GM04504 (cell line): ENCODE measurements at places on chromosomes 11 and 22.

DNA sequence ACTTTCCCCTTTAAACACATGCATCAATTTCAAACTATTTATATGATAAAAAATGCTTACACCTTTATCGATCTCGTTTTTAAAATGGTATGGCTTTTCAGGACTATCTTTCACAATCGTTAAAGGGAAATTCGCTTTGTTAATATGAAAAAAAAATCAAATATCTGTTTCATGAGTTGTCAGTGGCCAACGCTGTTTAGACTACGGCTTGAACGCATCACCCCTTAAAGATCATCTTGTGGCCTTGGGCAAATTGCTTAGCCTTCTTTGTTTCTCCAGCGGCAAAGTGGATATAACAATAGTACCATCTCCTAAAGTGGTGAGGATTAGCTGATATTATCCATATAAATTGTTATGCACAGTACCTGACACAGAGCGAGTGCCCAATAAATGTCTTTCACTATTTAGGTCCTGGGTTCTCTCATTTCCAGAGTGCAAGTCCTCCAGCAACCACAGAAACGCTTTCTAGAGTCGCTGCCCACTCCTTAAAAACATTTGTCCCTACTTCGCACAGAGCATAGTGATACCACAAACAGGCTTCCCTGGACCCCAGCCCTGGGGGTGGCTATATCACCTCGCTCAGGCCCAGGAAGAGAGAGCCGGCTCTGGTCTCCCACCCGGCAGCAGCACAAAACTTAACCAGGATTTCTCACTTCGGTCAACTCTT lies 904 bp downstream of the SLC35F2 start:
- no peak for DNase-seq

DNA sequence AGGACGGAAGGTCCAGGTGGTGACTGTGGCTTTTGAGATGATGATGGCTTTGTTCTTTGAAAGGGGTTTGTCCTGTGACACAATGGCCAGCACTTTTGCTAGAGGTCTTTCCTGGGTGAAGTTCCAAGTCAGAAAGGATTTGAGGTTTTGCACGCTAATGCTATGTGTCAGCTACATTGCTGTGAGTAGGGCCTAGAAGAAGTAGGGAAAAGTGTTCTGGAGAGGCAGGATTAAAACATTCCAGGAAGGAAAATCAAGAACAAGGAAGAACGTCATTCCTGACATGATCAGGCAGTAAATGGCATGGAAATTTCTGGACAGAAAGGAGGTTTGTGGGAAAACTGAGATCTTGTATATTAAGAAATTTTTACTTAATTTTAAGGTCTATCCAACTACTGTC lies 290.7 kb downstream of the NTM start:
- no peak for DNase-seq

GRCh38 chr11:9689721-9690120 lies 25.8 kb downstream of the SWAP70 start:
- DNase-seq: no peak

DNA sequence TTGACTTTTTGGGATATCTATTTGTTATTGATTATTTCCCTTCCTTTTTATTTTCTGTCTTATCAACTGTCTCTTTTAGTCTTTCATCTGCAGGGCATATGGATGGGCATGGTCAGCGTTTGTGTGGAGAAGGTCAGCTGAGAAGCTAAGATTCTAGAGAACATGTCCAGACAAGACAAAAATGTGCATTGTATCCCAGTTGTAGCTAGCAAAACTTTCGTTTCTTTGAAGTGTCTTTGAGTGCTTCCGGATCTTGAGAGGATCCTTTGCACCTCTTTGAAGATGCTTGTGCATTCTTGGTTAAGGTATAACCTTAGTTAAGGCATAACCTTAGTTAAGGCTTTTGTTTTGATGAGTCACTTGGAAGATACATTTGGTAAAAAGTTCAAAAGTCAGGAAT lies 329.9 kb upstream of the LRRC4C start:
- no peak for DNase-seq

DNA sequence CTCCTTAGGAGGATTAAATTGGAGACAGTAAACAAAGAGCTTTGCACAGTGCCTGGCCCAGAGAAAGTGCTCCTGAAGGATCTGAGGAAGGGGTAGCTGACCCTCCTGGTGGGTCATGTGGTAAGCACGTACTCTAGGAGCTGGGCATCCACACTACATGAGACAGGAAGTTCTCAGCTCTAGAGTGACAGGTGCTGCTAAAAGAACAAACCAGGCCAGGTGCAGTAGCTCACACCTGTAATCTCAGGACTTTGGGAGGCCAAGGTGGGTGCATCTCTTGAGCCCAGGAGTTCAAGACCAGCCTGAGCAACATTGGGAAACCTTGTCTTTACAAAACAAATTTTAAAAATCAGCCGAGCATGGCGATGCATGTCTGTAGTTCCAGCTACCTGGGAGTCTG lies 13.1 kb downstream of the SLC43A1 start:
- DNase-seq: no peak

GRCh38 chr11:2804189-2804588 lies 81.4 kb downstream of the CDKN1C start:
- DNase-seq: no peak

DNA sequence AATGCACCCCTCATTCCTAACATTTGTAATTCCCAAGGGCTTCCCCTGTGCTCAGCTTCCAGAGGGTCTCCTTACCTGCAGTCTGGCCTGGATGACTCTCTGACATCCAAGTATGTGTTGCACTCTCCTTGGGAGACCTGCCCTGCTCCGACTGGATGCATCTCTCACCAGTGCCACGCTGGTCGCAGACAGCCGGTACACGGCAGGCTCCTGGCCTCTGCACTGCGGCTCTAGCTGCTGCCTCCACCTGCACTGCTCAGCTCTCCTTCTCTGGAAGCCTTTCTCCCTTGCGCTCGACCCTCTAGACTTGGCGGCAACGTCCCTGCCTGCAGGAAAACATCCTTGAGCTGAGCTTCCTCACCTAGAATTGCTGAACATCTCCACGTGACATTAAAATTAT lies 685.9 kb downstream of the BRD1 start:
- DNase-seq: no peak

GRCh38 chr11:96097844-96098421 lies 174.0 kb upstream of the MTMR2 start:
- DNase-seq: no peak

GRCh38 chr11:110134110-110134509 lies 40.9 kb downstream of the ZC3H12C start:
- DNase-seq: no peak

DNA sequence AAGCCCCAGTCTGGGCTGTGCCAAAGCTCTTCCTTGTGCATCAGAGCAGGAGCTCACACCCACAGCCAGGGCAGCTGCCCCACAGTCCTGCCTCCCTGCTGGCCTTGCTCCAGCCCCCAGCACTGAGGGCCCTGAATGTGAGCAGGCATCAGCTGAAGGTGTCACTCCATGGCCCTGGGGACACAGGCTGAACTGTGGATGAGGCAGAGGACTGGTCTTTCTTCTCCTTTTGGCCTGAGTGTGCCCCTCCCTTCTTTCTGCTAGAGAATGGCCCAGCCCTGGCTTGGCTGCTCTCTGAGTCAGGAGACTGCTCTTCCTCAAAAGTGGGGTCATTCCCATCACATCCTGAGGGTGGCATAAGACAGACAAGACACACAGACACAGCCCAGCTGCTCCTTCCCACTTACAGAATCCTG lies 16.2 kb downstream of the OTOG start:
- no peak for DNase-seq

GRCh38 chr22:39634530-39635405 lies 64.2 kb downstream of the CACNA1I start:
- peak; percentile 55 for DNase-seq

DNA sequence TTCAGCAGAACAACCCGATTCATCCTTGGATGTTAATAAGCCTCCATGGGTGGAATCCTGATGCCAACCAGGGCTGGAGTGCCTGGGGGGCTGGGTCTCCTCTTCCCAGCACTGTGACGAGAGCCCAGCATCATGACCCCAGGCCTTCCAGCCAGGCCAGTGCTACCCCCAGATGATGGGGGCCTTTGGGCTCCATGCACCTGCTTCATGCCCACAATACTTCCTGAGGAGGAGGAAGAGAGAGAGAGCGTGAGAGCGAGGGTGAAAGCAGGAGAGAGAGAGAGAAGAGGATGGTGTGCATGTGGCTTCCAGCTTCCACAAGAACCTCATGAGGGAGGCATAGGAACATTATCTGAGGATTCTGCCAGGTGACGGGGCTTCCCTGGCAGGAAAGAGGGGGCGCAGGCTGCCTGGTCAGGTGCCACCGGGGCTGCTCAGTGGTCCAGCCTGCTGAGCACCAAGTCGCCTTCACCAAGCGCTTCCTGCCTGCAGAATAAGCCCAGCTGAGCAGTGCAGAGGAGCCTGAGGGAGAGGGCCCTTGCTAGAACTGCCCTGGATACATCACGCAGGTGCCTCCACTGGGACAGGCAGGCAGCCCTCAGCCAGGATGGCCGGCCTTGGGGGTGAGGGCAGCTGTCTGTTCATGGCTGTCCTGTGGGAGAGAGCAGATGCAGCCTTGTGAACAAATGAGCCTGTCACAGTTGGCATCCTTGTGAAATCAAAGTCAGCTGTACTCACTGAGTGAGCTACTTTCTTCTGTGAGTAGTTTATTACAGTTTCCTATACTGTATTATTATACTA lies 243.3 kb upstream of the B3GAT1 start:
- DNase-seq: no peak

GRCh38 chr11:12243486-12243885 lies 133.1 kb downstream of the MICAL2 start:
- DNase-seq: no peak

- DNase-seq: no peak
These were observed at the start of gene TTLL8 for GRCh38 chr22:50058061-50058905. Gene TTLL8 (minus strand): TSS chr22:50058298.

DNA sequence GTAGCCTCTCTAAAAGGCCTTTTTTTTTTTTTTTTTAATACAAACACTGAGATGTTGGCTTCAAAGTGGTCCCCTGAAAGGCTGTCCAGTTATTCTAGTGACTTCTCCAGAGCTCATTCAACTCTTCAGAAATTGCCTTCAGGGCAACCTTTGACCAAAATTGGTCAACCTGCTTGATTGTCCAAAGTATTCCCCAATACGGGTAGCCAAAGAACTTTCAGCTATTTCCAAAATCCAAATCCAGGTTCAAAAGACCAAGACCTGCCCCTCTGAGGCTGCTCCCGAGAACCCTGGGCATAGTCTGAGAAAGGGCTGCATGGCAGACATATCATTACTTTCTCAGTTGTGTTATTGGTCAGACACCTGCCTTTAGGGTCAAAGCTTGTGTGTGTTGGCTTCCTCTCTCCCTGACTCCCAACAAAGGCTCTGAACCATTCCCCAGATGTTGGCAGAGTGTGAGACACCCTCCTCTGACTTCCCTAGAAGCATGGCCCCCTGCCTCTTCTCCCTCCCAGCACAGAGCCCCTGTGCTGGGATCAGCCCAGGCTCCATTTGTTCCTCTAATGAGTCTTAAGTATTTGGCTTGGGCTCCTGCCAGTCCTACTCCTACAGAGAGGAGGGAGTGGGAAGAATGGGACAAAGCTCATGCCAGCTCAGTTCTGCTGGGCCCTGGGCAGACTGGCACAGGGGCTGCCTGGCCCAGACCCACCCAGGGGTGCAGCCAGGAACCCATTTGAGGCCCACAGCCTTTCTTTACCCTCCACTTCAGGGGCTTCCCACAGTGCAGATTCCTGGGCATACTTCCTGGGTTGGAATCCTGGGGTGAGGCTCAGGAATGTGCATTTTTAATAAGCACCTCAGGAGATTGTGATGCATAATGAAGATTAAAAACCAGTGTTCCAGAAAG lies 30.3 kb downstream of the TNKS1BP1 start:
- no peak for DNase-seq

- no peak for DNase-seq
These were observed 41.5 kb upstream of the CARD18 start for GRCh38 chr11:105181100-105181499.

DNA sequence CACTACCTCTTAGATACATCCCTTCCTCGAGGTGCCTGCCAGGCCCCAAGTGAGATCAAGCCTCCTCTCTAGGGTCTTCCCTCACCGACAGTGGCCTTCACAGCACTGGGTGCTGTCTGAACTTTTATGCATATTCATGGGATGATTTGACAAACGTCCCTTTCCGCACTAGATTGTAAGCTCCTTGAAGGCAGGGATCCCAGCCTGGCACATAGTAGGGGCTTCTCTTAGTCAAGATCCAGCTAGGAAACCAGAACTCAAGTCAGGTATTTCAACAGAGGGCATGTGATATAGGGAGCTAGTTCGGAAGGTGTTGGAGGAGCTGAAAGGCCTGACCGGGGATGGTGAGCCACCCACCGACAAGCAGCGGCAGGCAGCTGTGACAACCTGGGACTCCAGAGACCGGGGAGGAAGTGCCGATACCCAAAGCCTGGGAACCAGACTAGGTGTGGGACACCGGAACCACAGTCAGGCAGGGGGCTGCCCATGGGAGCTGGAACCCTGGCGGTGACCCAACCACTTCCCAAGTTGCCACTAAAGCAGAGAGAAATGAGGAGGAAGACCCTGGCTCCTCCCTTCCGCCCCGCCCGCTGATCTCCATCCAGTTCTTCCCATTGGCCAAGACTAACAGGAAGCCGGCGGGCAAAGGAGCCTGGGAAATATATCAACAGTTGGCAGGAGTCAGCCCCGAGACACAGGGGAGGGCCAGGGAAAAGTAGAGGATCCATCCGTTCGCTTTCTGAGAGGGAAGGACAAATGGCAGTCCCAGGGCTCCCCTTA lies 39.8 kb upstream of the CD82 start:
- no peak for DNase-seq

DNA sequence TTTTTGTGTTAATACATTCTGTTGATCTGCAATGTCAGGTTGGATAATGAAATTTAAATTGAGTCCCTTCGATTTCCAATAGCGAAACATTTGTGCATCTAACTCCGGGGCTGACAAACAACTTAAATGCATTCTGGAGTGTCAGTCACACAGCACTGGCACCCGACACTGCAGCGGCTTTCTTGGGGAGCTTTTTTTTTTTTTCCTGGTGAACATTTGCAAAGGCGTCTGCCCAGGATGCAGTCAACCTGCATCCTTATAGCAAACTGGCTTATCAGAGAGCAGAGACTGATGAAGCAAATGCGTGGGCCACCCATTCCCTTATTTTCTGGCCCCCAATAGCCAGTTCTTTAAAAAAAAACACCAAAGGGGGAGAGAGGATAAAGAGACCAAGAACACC lies 1167.7 kb downstream of the LRRC4C start:
- no peak for DNase-seq

DNA sequence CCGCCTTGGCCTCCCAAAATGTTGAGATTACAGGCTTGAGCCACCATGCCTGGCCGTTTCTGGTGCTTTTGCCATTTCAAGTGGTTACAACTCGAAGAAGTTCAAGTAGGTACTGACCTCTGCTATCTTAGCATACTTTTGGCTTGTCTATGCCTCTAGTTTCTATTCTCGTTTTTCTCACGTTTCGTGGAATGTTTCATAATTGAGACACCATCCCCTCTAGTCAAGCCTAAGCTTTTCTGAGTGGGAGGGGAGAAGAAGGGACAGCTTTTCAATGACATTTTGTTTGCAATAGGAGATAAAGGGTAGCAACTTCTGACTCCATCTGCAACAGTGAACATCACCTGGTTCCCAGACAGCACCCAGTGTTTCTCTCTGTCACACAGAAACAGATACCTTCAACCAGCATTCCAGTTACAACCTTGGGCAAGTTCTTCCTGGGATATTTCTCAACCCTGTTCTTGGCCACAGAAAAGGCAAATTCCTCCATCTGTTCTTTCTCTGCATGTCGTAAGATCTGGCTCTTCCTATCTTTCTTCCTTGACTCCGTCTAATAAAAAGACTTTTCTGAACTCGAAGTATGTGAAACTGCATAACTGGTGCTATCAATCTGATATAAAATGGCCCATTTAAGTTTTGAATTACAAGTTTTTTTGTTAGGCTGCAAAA lies 25.5 kb downstream of the DDI1 start:
- DNase-seq: no peak

GRCh38 chr11:130813638-130814037 lies 102.6 kb downstream of the SNX19 start:
- no peak for DNase-seq

- no peak for DNase-seq
These were observed 1025.0 kb downstream of the JRKL start for GRCh38 chr11:97414801-97415200.
